ENCODE measurements at places on chromosomes 6 and 20.

DNA sequence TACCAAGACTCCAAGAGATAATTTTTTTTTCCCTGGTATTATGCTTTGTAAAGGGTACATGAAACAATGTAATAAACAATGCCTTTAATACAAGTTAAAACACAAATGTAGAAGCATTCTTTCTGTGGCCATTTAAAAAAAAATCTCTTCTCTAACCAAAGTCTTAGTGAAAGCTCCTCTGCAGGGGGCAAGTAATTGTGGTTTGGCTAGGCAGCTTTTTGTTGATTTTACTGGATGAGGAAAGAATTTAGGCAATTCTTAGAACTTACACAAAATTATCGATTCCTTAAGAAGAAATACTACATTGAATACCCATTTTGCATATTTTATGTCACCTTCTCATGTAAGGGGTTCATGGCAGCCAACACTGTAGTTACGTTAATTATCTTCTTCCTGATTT is 12.4 kb downstream of the TFB1M start:
- DNase-seq, result no peak

- no peak for DNase-seq
Observed at GRCh38 chr6:34179106-34179720, 33.3 kb upstream of the GRM4 start.

DNA sequence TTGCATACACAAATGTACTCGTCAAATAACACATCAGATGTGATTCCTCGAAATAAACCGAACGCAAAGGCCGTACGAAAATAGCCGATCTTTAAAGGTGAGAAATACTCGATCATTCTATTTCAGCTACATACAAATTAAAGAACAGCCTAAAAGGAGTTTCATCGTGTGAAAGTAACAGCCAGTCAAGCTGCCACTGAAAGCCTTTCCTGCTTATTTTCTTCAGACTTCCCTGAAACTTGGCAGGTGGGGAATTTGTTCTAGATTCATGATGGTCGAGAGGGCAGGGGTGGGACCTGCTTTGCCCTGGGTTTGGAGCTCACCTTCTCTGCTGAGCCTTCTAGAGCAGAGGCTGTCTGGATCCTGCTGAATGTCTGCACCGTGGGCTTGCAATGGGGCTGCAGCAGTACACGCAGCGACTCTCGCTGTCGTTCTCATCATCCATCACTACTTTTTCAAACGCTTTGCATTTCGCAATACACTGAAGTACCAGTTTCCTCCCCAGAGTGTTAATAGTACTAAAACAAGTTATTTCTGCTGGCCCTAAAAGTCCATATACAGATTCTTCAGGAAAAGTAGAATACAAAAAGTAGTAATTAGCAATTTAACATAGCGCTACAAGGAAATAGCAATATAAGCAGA is 16.2 kb downstream of the FOXC1 start:
- no peak for DNase-seq

DNA sequence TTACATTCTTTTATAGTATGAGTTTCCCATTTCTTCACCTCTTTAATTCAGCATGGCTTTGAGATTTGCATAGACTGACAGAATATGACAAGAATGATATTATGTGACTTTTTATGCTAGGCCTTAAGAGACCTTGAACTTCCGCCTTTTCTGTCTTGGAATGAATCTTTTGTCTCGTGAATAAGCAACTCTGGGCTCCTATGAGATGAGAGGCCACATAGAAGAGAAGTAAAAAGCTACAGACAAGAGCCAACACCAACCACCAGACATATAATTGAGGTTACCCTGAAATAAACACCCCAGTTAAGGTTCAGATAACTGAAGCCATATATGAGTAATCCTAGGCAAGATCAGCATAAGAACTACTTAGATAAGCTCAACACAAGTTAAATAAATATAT is 600.8 kb downstream of the MEI4 start:
- DNase-seq, result no peak

DNA sequence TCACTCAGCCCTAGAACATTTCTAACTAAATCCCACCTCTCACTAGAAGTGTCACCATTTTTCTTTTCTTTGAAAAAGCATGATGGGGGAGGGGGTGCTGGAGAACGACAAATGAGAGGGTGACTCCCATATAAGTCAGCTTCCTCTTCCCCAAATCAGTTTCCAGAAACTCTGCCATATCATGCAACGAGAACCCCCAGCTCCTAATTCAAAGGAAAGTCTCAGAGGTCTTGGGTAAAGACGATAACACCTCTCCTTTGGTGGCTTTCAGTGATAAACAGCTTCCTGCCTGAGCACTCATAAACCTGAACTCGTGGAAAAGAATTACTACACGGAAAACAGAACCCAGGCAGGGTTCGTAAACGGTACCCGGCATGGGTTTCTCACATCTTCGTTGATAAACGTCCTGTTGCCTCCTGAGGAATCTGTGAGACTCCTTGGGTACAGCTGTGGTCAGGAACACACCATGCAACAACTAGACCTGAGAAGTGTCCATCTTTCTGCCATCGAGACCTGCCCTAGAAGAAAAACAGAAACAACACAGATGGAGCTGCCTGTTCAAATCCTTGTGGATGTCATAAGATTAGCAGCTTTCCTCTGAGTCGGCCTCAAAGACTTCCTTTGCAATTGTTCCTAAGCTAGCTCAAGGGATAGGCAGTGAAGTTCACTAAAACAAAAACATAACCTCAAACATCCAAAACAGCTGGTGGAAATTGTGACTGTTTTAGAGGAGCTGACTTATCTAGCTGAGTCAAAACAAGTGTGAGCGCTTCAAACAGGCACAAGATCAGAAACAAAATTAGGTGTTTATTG is 185.8 kb upstream of the PRDM1 start:
- DNase-seq, result no peak

DNA sequence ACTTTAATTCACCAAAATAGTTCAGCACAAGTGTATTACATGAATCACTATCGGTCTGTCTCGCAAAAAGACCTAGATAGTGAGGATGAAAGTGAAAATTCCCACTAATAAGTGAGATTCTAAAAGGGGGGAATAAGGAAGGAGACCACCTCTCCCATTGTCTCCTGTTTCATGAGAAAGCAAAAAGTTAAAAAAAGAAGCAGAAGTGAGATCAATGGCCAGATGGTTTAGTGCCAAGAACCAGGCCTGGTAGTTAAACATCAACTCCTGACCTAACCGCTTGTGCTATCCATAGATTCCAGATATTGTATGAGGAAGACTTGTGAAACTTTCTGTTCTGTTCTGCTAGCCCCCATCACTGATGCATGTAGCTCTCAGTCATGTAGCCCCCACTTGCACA is 293.0 kb downstream of the RNGTT start:
- DNase-seq, result no peak

GRCh38 chr6:168196385-168196860 is 117.4 kb upstream of the FRMD1 start:
- DNase-seq, result no peak

- peak; percentile 63 for DNase-seq
Observed at GRCh38 chr20:61588411-61589385, 336.6 kb downstream of the CDH4 start.

DNA sequence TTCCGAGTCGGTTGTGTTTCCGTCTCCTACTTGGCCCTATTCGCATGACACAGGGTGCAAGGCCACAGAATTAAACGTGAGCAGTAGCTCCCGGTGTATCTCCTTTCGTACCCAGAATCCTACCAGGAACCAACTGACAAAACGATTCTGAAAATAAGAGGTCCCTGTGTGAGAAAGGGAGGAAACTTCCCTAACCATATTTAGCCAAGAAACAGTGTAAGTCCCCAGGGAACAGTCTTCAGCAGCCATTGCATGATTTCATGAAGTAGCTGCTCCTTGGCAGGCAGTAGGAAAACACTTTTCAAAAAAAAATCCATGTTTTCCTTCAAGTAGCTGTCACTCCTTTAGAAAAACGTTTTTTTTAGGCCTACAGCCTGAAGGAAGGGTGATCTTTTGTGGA is 46.9 kb downstream of the PDE10A start:
- DNase-seq, result peak; percentile 67

GRCh38 chr20:36526521-36527011 is 14.8 kb upstream of the MYL9 start:
- no peak for DNase-seq

DNA sequence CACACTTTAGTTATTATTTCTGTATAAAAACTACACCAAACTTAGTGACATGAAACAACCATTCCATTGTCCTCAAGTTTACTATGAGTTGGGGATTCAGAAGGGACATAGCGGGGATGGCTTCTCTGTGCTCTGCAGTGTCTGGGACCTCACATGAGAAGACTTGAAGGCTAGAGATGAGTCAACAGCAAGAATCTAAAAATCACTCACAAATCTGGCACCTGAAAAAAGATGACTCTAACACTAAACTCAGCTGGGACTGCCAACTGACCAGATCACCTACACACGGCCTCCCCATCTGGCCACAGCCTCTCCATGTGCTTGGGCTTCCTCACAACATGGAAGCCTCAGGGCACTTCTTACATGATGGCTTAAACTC is 63.0 kb upstream of the EYA2 start:
- DNase-seq, result no peak

DNA sequence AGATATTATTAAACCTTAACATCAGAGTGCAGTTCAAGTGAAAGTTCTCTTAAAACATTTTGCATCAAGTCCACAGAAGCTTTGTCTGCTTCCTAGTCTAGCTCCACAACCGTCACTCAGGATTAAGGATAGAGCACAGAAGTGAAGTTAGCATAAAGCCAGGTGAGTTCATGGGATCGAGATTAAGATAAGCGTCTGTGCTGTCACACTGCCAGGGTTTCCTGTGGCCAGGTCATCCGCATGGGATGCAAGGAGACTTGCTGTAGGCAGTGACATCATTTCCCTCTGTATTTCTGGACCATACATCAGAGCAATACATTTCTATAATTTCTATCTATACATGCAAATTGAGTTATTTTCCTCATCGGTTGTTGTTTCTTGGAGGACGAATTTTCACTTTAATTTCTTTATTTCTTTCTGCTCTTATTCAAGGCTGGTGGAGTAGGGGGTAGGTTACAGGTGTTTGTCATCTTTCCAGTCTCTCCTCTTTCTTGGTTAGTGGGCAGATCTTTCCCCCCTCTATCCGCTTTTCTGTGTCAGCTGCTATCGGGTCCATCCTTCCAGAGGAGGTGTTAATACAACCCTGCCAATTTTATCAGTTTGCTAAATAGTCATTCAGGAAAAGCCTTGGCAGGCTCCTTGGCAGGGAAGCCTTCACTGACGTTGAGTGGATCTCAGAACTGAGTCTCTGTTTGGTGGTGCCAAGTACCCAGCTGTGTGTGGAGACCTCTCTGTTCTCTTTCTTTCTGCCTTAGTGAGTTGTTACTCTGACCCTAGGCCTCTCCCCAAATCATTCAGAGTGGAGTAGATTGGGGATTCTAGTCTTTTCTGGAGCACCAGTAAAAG is 307.6 kb upstream of the MAP3K7 start:
- no peak for DNase-seq

DNA sequence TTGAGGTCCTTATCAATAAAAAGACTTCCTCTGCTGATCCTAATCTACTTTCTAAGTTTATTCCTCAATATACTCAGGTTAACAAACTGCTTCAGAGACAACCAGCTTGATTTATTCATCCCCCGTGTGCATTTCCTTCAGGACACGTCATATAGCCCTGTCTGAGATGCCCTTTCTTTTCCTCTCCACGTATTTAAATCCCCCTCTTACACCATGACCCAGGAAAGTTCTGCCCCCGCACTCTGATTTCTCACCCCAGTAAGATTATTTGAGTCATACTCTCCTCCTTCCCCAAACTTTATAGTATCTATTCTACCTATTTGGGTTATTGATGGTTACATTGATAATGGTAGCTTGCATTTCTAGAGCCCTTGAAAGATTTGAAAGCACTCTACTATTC is 9.8 kb upstream of the CGA start:
- DNase-seq, result no peak

DNA sequence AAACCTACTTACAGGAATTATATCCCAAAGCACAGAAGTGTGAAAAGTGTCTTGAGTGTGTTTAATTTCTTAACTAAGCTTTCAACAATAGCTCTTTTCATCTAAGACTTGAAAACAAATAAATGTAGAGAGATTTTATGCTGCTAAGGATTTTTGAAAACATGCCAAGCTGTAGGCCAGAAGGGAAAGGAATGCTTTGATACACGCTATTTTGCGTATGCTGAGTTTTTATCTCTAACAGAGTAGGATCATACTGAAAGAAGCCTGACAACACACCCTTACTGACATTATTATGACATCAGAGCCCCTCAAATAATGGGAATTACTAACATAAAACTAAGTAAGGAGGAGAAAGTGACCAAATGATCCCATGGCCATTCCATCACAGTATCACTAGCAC is 265.5 kb downstream of the KHDC1L start:
- no peak for DNase-seq

- no peak for DNase-seq
Observed at GRCh38 chr20:61356196-61356595, 104.1 kb downstream of the CDH4 start.

- DNase-seq, result no peak
Observed at GRCh38 chr6:63458480-63459115, 113.7 kb upstream of the LOC128125822 start.

- DNase-seq, result no peak
Observed at GRCh38 chr6:131093334-131093733, 30.3 kb upstream of the EPB41L2 start.

GRCh38 chr6:2831392-2831791 is 10.3 kb downstream of the SERPINB1 start:
- no peak for DNase-seq

DNA sequence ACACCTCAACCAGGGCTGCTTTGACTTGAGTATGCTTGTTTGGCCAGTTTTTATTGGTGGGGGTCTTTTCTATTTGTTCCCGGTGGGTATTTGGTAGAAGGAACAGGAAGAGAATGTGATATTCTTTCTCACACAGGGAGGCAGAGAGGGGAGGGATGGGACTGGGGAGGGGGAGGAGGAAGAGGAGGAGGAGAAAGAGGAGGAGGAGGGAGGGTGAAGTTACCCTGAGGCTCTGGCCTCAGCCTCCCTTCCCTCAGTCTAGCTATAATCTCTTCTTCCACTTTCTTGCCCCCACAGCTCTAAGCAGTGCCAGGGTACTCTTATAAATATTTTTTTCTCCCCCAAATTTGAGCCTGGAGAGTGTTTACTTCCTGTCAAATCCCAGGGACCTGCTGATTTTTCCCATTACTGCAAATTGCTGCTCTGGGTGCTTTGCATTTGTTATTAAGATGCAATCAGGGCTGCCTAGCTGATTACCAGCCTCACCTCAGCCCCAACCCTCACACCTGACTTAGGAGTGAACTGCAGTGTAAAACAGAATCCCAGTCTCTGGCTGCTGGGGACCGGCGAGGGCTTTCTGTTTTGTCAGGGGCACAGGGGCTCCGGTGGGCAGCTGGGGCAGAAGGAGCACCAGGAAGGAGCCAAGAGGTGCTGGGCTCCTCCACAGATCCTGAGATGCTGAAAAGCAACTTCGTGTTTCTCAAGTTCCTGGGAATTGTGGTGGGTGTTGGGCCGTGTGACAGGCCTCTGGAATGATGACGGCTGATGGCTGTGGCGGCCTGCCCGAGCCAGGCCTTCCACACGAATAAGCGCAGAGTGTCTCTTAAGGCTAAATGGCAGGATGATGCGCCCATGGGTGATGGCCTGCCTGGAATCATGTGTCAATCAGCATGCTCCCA is 141.4 kb downstream of the CD83 start:
- DNase-seq, result no peak
